Prostate gland (tissue), 2 donors: ENCODE measurements at places on chromosomes 11 and 22.

DNA sequence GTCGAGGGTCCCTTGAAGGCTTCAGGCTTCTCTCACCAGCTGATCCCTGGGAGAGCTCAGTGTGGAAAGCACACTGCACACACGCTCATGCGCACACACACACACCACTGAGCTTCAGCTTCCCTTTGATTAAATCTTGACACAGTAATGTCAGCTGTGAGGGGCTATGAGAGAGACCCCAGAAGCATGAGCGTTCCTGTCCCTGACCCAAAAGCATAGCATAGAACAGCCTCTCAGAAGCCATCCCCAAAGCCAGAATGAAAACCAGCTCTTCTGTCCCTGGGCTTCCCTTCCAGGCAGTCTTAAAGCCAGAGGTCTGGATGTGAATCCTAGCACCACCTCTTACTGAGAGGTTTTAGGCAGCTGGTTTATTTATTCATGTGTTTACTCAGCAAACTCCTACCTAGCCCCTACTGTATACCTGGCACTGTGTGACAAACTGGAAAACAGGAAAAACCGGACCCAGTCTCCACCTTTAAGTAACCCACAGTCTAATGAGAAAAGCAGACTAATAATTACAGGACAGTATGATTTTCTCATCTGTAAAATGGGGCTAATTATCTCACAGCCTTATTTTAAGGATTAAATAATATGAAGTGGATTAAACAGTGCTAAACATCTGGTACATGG is 15.9 kb downstream of the GALNT18 start:
- no peak for DNase-seq

DNA sequence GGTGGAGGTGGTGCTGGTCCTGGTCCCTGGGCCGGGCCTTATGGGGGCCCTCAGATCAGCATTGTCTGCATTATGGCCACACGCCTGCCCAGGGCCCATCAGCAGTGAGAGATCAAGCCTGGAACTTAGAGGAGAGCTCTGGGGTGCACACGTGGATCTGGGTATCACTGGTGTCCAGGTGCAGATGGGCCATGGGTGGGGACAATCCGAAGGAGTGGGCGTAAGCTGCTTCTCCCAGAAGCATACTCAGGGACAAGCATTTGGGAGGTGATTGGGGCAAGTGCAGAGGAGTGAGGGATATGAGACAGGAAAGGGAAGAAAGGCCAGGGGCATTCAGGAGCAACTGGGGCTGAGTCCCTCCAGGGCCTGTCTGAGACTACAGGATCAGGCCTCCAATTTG is 84.3 kb downstream of the CSNK2A3 start:
- no peak for DNase-seq

GRCh38 chr11:82718821-82719220 is 14.8 kb downstream of the FAM181B start:
- no peak for DNase-seq

DNA sequence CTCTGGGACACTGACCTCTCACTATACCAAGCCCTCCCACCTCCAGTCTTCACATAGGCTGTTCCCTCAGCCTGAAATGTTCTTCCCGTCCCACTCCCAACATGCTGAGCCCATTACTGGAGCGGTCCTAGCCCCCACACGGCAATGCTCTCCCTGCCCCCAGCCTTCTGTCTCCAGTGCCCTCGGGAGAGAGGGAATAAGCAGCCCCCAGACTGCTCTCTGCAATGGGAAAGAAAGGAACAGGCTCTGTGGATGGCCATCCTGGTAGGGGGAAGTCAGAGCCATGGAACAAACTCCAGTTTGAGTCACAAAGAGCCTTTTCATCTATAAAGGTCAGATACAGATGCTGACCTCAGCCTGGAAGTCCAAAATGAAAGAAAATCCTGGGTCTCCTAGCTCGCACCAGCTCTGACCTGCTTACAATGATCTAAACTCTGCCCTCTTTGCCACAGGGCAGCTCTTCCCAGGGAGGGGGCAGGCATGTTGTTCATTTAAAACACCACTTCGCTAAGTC is 62.6 kb downstream of the FLRT1 start:
- DNase-seq: no peak

DNA sequence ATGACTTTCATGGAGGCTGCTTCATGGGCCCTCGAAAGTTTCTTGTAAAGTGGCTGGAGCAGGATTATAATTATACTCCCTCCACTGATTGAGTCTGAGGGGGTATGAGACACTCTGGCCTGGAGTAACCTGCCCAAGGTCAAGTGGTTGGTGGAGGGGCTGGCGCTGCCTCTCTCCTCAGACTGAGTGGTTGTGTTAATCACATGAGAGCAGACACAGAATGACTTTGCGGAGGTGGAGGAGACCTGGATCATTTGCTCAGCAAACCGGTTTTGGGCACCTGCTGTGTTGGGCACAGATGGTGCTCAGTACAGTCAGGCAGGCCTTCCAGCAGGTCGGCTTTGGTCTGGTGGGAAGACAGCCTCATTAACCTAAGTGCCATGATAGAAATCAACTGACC is 11.8 kb downstream of the BCR start:
- DNase-seq: no peak

DNA sequence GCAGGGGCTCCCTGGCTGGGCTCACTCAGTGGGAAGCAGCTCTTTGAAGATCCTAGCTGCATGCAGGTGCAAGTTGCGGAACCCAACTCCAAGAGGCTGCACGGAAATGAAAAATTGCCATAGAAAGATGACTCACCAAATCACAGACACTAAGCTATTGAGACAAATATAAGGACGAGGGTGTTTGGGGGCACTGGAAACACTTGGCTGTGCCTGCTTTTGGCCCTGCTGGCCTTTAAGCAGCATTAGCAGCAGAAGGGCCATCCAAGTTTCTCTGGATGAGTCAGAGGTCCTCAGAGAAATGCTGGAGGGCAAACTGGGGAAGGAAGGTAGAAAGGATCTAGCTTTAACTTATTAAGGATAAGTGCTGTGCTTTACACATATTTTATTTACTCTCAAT is 282.3 kb downstream of the KIRREL3 start:
- no peak for DNase-seq

DNA sequence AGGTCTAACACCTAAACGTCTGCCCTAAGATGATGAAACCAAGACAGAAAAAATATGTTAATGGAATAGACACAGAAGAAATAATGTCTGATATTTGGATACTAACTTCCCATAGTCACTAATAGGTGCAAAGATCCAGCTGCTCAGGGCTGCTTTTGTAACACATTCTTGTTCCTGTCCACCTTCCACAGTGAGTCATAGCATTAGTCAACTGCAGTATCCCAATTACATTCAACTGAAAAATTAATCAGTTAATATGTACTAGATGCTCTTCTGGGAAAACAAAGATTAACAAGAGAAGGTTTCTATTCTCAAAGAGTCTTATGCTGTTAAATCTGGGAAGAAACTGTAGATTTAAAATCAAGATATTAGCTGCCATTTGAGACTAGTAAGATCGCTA is 47.6 kb downstream of the HEPHL1 start:
- no peak for DNase-seq

DNA sequence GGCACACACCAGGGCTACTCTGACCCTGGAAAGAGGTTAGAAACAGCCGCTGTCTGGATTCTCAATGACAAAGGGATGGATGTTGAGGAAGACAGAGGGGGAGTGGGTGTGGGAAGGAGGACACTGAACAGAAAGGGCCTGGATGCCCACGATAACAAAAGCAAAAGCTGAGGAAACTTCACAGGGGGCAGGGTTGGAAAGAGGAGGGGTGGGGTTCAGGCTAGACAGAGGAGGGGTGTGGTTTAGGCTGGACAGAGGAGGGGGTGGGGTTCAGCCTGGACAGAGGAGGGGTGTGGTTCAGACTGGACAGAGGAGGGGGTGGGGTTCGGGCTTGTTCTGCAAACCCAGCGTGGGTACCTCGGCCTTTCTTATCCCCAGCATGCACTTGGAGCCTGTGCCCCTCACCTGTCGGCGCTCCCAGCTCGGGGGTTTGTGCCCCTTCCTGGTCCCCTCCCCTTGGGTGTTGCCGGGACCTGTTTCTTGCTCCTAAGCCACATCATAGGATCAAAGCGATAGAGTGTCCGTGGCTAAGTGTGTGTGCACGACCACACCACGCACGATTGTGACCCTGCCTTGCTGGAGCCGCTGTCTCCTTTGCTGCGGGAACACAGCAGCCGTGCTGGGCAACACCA is 75.6 kb downstream of the BRD1 start:
- DNase-seq: no peak

- no peak for DNase-seq
These were observed 162.7 kb upstream of the SORL1-AS1 start for GRCh38 chr11:121615501-121615900.

DNA sequence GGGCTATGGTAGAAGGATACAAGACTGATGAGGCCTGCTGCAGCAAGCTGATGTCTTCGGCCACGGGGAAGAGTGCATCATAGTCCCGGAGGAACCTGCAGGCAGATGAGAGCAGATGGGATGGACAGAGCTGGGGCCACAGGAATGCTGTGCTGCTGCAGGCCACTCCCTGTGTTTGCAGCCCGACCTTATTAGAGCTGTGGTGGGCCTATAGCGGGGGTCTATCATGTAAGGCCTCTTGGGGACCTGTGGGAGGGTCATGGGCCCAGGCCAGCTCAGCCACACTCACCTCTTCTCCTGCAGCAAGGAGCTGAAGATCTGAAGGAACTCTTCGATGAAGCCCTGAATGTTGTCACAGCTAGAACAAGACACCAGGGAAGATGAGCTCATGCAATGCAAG is 31.9 kb downstream of the ASCC2 start:
- DNase-seq: no peak

GRCh38 chr22:48950151-48950915 is 877.3 kb downstream of the BRD1 start:
- peak; percentile 2 for DNase-seq

DNA sequence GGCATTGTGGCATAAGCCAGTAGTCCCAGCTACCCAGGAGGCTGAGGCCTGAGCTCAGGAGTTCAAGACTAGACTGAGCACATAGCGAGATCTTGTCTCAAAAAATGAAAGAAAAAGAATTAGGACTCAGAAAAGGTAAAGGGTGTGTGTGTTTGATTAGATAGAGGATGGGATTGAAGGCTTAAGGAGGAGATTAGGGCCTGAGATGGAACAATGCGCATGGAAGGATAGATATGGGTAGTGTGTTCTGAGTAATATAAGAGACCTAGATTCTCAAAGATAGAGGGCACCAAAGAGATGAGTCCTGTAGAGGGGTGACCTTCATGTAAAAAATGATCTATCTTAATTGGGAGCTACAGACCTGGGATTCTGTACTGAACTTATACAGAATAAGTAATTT is 17.3 kb upstream of the RAB30 start:
- DNase-seq: no peak

GRCh38 chr11:43830928-43831440 is 49.6 kb upstream of the ALKBH3 start:
- DNase-seq: no peak

- DNase-seq: no peak
These were observed 39.4 kb upstream of the LIN7C start for GRCh38 chr11:27545946-27546345.

- DNase-seq: no peak
These were observed 5.0 kb downstream of the MAP6 start for GRCh38 chr11:75663808-75664207.

DNA sequence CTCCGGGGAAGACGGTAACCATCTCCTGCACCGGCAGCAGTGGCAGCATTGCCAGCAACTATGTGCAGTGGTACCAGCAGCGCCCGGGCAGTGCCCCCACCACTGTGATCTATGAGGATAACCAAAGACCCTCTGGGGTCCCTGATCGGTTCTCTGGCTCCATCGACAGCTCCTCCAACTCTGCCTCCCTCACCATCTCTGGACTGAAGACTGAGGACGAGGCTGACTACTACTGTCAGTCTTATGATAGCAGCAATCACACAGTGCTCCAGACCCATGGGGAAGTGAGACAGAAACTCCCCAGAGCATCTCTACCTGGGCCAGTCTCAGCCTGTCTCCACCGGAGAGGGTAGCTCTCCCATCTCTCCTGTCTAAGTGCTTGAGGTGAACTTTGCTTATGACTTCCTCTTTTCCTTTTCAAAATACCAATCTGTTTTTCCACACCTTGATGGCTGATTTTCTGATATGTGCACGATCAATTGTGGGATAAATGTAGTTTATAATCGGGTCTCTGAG is 48.5 kb upstream of the VPREB1 start:
- no peak for DNase-seq

GRCh38 chr11:1767399-1768140 is 3.8 kb upstream of the CTSD start:
- no peak for DNase-seq

DNA sequence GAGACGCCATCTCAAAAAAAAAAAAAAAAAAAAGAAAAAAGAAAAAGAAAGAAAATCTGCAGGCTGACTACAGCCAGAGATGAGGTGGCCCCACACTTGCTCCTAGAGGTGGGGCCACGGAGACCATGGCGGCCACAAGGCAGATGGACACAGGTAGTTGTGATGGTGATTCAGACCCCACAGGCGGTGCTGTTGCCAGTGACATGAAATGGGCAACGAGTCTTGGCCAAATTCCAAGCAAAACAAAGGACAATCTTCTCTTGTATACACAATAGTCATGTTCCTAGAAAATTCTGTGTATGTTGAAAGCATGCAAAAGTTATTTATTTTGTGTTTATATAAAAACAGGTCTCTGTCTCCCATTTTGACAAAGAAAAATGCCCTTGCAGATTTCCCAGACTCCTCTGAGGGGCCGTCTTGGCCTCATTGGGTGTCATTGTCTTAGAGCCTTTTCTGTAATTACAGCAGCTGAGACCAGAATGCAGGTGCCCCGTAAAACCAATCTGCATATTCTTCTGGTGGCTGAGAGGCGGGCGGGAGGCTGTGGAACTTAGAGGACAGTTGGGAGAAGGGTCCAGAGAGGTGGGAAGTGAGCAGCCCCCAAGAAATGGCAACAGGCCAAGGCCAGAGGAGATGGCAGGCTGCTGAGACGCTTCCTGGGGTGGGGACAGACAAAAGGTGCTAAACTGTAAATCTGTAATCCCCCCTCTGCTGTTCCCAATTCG is 22.5 kb upstream of the DAGLA start:
- peak; percentile 53 for DNase-seq

- no peak for DNase-seq
These were observed 9.2 kb downstream of the CCDC34 start for GRCh38 chr11:27353593-27354358.

DNA sequence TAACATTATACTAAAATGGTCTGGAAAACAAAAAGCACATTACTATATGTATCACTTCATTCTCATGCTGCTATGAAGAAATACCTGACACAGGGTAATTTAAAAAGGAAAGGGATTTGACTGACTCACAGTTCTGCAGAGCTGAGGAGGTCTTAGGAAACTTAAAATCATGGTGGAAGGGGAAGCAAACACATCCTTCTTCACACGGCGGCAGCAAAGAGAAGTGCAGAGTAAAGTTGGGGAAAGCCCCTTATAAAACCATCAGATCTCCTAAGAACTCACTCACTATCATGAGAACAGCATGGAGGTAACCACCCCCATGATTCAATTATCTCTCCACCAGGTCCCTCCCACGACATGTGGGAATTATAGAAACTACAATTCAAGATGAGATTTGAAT is 60.0 kb downstream of the FAM181B start:
- no peak for DNase-seq

GRCh38 chr11:23359297-23359696 is 499.0 kb upstream of the CCDC179 start:
- no peak for DNase-seq

GRCh38 chr11:6660712-6661111 is 5.1 kb upstream of the DCHS1 start:
- DNase-seq: no peak
